Tibial nerve (tissue), 4 donors: ENCODE measurements at places on chromosomes 3 and 15.

DNA sequence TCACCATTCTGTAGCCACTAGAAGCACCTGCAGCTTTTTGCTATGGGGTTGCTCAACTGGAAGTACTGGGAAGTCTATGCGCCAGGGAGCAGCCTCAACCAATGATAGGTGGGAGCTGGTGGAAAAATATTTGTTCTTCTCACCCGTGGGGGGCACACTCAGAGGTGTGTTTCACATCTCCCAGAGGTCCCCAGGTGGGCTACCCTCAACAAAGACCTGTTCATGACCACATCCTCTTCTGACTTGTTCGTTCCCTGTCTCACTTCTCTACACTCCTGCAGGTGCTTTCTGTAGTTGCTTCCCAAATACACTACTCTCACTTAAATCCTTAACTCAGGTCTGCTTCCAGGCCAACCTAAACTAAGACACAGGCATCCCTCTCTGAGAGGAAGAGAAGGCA is 3.6 kb downstream of the CAMP start:
- H3K36me3 ChIP-seq: no peaks in the 10 kb centered on the region
- no peak overlapping the region for H3K27ac ChIP-seq
- DNase-seq: no peak
- H3K4me3 ChIP-seq: no peak overlapping the region
- peaks cover 10% of the 10 kb centered on the region for H3K4me1 ChIP-seq
- no peaks in the 10 kb centered on the region for H3K27me3 ChIP-seq

DNA sequence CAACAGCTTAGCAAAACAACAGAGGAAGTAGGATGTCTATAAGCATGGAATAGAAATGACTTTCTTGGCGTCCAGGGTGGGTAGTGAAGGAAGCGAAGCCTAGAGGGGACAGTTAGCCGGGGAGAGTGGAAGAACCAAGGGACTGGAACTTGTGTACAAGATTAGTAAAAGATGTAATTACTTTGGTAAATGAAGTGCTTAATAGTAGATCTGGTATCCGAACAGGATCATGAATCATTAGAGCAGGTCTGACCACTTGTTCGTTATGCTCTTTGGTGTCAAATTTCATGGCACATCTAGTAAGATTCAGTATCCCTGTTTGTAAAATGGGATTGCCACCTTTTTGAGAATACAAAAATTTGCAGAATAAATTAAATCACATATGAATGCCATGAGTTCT is 112.5 kb upstream of the MLF1 start:
- no peaks in the 10 kb centered on the region for H3K4me1 ChIP-seq
- no peaks in the 10 kb centered on the region for H3K27me3 ChIP-seq
- no peak overlapping the region for H3K27ac ChIP-seq

- no peak overlapping the region for H3K4me3 ChIP-seq
- H3K36me3 ChIP-seq: peaks cover 50% of the 10 kb centered on the region
- DNase-seq: no peak
- H3K4me1 ChIP-seq: no peaks in the 10 kb centered on the region
- H3K27ac ChIP-seq: no peak overlapping the region
Measured at GRCh38 chr15:25093455-25094029, 138.8 kb downstream of the SNRPN start.

DNA sequence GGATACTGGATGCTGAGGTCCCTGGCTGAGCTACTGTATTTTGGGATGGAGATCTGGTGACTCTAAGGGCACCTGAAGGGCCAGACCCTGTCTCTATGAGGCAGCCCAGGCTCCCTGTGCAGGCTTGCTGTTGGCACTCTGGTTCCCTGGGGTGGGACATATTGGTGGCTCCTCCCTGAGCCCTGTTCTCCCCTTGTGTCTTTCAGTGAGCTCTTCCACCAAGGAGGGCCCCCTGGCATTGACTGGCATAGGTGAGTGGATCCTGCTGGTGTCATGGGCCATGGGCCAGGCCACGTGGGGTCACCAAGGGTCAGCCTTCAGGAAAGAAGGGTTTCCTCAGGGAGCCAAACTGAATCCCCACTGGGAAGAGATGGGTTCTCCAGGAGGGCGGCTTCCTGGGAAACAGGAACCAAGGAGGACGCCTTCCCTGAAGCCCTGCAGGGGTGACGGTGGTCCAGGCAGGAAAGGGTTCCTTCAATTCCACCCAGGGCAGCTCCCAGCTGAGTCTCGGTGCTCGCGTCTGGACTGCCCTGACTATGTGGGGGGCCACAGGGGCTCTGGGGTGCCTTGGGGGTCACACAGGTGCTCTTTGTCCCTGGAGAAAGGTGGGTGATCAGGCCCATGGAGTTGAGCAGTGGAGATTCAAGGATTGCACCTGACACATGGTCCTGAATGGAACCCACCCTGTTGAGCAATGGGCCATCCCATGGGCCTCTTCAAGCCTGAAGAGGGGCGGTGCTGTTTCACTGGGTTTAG is 220.4 kb downstream of the SNRPN start:
- no peaks in the 10 kb centered on the region for H3K4me1 ChIP-seq
- no peak overlapping the region for H3K4me3 ChIP-seq
- H3K27ac ChIP-seq: no peak overlapping the region
- DNase-seq: no peak
- no peaks in the 10 kb centered on the region for H3K27me3 ChIP-seq
- no peaks in the 10 kb centered on the region for H3K36me3 ChIP-seq

DNA sequence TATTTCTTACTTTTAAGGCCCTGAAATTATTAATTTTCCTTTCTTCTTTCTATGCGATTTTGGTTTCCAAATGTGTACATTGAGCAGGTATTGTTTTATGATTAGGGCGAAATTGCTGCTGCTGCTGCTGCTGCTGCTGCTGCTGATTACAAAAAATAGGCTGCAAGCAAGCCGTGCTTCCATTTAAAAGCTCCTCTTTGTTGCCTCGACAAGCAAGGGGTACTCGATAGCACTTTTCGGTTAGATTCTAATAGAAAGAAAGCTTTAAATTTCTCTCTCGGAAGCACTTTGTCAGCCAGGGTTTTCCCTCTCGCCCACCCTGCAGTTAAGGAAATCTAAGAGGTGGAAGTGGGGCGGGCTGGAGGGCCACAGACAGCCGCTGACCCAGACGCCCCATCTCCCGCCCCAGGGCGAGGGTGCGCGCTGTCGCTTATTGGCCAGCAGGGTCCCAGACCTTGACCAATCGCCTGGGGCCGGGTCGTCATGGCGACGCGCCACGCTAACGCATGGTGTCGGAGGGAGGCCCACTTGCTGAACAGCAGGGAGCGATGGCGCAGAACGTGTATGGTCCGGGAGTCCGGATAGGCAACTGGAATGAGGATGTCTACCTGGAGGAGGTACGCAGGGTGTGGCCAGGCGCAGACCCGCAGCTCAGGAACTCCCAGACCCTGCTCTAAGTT is at the start of gene CFAP161:
TSS of gene CFAP161 (plus strand) at position 489 of the 680 bp plus-strand sequence. CDS start at position 549, 60 bp downstream.
- peak within 1 kb of the TSS; percentile 28 for H3K4me3 ChIP-seq
- no peak within 1 kb of the TSS for H3K27ac ChIP-seq
- no peaks in the 10 kb centered on the region for H3K36me3 ChIP-seq
- peak; percentile 36 for DNase-seq

DNA sequence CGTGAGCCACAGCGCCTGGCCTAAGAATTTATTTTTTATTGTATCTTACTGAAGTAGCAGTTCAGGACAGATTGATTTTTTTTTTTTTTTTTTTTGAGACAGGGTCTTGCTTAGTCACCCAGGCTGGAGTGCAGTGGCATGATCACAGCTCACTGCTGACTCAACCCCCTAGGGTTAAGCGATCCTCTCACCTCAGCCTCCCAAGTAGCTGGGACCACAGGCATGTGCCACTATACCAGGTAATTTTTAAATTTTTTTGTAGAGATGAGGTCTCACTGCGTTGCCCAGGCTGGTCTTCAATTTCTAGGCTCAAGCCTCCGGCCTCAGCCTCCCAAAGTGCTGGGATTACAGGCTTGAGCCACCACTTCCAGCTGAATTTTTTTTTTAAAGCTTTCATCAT is 99.8 kb upstream of the HERC1 start:
- DNase-seq: no peak
- no peak overlapping the region for H3K4me3 ChIP-seq
- no peaks in the 10 kb centered on the region for H3K27me3 ChIP-seq

DNA sequence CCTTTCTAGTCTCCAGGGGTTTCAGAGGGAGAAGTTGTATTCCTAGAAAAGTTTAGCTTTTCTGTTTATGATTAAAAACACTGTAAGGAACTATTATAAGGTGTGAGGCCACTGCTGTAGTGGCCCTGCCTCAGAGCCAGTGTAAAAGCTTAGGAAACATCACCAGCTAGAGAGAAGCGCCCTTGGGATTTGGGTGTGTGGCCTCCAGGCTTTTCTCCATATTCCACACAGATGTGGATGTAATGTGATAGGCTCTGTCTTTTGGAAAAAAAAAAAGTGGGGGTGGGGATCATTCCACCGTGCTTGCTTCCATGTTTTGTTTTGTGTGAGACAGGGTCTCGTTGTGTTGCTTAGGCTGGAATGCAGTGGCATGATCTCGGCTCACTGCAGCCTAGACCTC is 13.9 kb downstream of the SEC61A1 start:
- peaks cover 9% of the 10 kb centered on the region for H3K36me3 ChIP-seq
- H3K27ac ChIP-seq: no peak overlapping the region
- no peaks in the 10 kb centered on the region for H3K27me3 ChIP-seq
- peaks cover under 1% of the 10 kb centered on the region for H3K4me1 ChIP-seq

DNA sequence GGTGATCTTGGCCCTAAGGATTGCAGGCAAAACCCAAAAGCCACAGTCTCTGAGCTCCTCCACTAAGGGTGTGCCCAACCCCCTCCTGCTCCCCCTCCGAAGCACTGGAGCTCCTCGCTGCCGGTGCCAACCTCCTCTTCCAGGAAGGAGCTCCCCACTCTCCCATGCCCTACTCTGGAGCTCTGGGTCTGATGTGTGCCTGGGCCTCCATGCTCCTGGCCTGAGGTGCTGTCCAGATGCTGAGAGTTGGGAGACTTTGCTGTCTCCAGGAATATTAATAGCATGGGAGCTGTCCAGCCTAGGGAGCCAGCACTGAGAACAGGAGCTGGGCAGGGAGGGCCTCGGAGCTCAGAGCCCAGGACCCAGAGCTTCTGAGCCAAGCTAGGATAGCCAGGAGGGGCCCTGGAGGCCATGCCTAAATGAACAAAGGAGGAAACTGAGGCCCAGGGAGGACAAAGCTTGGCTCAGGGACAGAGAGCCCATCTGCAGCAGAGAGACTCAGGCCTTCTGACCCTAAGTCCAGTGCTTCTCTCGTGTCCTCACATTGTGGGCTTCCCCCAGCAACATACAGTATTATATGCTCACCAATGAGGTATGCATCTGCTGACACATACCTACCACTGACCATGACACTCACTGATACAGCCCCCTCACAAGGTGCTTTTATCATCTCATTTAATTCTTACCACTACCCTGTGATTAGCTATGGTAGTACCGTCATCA is 36.9 kb upstream of the HERC1 start:
- no peak overlapping the region for H3K27ac ChIP-seq
- no peaks in the 10 kb centered on the region for H3K36me3 ChIP-seq
- H3K27me3 ChIP-seq: no peaks in the 10 kb centered on the region
- no peak for DNase-seq

DNA sequence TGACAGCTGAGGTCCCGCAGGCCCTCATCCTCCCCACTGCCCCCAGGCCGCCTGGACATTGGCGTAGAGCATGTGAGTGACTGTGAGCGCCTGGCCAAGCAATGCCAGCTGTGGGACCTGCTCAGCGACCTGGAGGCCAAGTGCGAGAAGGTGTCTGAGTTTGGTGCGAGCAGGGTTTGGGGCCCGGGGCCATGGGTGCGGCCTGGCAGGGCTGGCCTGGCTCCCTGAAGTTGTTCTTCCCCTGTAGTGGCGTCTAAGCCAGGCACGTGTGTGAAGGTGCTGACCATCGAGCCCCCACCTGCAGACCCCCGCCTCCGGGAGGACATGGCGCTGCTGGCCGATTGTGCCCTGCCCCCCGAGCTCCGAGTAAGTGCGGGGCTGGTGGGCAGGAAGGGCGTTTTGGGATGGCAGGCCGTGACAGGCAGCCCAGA is 4.2 kb downstream of the ABTB1 start:
- no peaks in the 10 kb centered on the region for H3K4me1 ChIP-seq
- H3K27ac ChIP-seq: no peak overlapping the region
- no peaks in the 10 kb centered on the region for H3K36me3 ChIP-seq
- H3K27me3 ChIP-seq: no peaks in the 10 kb centered on the region
- no peak overlapping the region for H3K4me3 ChIP-seq
